Stromal cell of bone marrow (primary cell): ENCODE measurements at places on chromosomes 16 and 17.
A peak's percentile ranks its signal among the peaks of the same experiment; 100 is the strongest.

GRCh38 chr17:50109207-50109606, 14.1 kb downstream of the PDK2 start:
- no peak for DNase-seq

- DNase-seq: peak; percentile 74
These were observed 35.1 kb downstream of the MARF1 start for GRCh38 chr16:15607700-15608396.

DNA sequence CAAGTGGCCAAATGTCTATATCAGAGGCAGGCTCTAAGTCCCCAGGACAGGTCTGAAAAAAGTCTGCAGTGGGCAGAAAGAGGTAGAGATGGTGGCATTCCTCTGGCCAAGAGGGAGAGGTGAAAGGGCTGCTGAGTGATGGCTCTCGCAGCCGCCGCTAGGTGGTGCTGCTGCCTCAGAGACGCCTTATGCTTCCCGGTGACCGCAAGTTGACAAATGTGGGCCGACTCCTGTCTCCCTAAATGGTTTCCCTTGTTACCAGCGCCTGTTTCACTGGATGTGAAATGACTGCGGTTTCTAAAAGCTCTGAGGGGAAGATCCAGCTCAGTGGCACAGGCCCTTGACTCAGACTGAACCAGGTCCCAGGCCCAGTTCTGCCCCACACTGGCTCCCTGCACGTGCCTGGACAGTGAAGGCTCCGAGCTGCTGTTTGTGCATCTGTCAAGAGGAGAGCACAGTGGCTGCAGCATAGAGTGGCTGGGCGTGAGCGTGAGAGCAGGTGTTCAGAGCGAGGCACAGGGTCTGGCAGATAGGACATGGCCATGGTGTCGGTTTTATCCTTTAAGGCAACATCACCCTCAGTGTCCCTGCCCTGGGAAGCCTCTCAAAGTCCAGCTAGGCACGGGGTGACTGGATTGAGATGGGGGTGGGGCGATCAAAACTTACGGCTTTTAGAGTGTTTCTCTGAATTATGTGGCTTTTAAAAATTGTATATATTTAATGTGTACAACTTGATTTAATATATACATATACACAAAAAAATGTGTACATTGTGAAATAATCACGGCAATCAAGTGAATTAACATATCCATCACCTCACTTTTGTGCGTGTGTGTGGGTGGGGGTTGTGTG, 19.9 kb downstream of the CLEC16A start:
- DNase-seq: peak; percentile 68

- DNase-seq: no peak
These were observed 33.2 kb downstream of the ZFHX3 start for GRCh38 chr16:73014768-73015167.

DNA sequence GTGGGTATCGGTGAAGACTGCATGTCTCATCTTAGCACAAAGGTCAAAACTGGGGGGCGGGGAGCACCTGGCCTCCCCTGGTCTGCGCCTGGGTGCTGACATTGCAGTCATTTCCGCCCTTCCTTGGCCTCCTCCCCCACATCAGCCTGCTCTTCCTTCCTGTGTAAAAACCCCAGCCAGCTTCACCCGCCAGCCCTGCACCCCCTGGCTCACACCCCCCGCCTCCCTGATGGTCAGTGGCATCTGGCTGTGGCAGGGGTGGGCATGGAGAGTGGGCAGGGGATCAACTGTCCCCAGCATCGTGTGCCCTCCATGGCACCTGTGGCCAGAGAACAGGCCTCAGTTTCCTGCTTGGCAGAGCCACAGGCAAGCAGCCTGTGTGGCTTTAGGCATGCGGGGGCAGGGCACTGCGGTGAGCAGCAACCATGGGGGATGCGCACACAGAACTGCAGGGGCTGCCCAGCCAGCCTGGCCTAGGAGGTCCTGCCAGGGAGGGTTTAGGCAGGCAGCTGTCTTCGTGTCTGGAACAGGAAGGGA, 26.5 kb upstream of the LASP1NB start:
- DNase-seq: no peak

- DNase-seq: peak; percentile 2
These were observed 47.4 kb upstream of the ATF7IP2 start for GRCh38 chr16:10338426-10338825.

DNA sequence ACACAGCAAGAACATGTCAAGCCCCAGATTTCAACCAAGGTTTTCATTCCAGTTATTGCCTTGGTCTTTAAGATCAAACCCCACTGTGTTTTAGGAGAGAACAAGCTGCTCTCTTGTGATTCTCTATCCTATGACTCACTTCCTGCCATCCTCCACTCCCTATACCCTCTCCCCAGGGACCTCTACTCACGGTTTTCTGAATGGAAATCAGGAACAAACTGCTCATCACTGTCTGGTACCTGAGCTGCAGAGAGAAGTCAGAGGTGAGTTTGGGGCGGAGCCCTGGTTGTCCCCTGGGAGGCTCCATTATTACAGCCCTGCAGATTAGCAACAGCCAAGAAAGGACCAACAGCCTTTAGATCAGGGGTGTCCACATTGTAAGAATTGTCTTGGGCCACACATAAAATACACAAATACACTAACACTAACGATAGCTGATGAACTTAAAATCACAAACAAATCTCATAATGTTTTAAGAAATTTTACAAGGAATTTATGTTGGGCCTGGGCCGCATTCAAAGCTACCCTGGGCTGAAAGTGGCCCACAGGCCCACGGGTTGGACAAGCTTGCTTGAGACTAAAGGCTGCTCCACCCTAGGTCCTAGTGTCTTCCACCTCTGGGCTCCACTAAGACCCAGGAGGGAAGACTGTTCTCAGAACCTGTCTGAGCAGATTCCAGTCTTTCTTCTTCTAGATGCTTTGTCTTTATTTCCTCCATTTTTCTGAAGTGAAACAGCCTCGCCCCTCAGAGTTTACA, 9.7 kb downstream of the ETV4 start:
- DNase-seq: peak; percentile 64

GRCh38 chr17:3575511-3575910, 17.9 kb upstream of the TRPV3 start:
- peak; percentile 67 for DNase-seq

DNA sequence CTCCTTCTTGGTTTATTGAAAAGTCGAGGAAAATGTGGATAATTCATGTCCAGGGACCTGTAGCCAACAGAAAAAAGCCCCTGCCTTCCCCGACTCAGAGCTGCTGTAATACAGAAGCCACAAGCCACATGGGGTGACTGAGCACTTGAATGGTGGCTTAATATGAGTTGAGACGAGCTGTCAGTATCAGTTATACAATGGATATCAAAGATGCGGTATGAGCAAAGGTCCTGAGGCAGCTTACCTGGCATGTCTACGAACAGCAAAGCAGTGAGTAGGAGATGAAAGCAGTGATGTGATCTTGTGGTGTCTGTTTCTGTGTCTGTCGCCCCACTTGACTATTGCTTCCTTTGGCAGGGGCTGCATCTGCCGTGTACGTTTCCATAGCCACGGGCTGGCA, 12.2 kb upstream of the RMI2 start:
- DNase-seq: no peak

GRCh38 chr17:27808628-27809027, 8.3 kb upstream of the NOS2 start:
- DNase-seq: no peak

GRCh38 chr17:34370997-34371395, 8.0 kb upstream of the CCL1 start:
- no peak for DNase-seq

GRCh38 chr17:75182319-75182568, 515 bp downstream of the SUMO2 start:
- DNase-seq: no peak

DNA sequence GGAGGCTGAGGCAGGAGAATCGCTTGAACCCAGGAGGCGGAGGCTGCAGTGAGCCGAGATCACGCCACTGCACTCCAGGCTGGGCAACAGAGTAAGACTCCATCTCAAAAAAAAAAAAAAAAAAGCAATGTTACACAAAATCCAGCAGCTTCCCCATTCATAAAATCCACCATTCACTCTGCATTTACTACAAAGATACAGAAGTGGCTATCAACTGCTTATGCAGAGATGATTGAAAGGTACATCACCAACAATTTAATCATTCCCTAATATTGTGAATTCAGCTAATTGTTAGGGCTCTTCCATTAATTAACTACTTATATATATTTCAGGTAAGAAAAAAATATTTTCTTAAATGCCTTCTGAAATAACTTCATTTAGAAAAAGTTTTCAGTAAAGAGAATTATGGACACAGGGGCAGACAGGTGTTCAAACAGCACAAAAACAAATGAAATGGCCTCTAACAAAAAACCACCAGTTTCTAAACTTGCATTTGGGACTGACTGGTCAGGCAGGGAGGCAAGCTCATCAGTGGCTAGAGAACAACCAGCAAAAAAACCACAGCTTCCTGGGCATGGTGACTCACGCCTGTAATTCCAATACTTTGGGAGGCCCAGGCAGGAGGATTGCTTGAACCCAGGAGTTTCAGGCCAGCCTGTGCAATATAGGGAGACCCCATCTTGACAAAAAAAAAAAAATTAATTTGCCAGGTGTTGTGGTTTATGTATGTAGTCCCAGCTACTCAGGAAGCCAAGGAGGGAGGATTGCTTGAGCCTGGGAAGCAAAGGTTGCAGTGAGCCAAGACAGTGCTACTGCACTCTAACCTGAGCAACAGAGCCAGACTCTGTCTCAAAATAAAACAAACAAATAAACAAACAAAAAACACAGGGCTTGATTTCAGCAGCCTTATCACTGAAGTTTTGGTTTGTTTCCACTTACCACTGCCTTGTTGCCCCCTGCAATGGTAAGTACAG, 26.3 kb downstream of the ERN1 start:
- DNase-seq: no peak

- no peak for DNase-seq
These were observed 8.6 kb downstream of the CHD9NB start for GRCh38 chr16:53043986-53044601.

- DNase-seq: no peak
These were observed 3.7 kb downstream of the BCL6B start for GRCh38 chr17:7026471-7027115.

DNA sequence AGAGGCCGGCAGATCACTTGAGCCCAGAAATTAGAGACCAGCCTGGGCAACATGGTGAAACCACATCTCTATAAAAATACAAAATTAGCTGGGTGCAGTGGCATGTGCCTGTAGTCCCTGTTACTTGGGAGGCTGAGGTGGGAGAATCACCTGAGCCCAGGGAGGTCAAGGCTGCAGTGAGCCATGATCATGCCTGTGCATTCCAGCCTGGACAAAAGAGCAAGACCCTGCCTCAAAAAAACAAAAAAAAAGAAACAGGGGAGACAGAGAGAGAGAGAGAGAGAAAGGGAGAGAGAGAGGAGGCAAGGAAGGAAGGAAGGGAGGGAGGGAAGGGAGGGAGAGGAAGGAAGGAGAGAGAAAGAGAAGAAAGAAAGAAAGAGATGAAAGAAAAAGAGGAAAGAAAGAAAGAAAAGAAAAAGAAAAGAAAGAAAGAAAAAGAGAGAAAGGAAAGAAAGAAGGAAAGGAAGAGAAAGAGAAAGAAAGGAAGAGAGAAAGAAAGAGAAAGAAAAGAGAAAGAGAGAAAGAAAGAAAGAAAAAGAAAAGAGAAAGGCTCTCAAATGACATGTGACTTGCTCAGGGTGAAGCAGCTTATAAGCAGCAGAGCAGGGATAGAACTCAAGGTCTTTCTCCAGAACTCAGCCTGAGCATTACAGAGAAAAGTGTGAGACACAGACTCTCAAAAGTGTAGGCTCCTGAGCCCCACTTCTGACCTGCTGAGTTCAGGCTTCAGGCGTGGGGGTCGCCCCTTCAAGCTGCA, 15.5 kb downstream of the CX3CL1 start:
- no peak for DNase-seq

- DNase-seq: peak; percentile 71
These were observed 1.5 kb upstream of the GSE1 start for GRCh38 chr16:85611444-85612190.

DNA sequence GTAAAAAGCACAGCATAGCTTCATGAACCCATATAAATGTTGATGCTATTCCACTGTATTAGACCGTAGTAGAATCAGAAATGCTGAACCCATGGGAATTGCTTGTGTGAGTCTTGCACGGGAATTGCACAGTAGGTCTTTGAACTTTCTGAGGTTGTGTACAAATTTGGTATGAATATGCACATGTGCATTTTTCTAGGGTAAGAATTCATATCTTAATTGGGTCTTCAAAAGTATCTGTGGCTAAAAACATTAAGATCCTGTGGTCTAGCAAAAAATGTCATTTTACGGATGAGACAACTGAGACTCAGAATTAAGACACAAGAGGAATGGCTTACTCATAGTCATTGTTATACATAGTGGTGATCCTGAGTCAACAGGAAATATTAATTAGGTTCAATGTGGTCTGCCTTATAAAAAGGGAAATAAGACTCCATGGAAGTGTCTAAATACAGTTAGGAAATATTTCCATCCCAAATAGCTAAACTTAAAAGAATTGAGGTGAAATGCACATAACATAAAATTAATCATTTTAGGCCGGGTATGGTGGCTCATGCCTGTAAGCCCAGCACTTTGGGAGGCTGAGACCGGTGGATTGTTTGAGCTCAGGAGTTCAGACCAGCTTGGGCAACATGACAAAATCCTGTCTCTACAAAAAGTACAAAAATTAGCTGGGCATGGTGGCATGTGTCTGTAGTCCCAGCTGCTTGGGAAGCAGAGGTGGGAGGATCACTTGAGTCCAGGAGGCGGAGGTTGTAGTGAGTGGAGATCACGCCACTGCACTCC, 22.8 kb downstream of the TAOK1 start:
- DNase-seq: peak; percentile 41

- DNase-seq: peak; percentile 8
These were observed 20.1 kb upstream of the IRF8 start for GRCh38 chr16:85878875-85879274.

DNA sequence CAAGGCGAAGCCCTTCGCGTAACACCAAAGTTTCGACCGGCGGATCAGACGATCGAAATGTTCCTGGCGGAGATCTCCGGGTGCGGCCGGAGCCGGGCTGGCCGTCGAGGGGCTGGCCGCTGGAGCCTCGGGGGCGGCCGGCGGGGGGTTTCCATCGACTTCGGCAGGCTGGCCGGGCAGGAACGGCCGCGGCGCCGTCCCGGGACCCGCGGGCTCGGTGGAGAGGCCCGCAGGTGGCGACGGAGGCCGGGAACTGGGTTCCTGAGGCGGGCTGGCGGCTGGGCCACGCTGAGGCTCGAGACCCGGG, 1.1 kb downstream of the EPOP start:
- no peak for DNase-seq

DNA sequence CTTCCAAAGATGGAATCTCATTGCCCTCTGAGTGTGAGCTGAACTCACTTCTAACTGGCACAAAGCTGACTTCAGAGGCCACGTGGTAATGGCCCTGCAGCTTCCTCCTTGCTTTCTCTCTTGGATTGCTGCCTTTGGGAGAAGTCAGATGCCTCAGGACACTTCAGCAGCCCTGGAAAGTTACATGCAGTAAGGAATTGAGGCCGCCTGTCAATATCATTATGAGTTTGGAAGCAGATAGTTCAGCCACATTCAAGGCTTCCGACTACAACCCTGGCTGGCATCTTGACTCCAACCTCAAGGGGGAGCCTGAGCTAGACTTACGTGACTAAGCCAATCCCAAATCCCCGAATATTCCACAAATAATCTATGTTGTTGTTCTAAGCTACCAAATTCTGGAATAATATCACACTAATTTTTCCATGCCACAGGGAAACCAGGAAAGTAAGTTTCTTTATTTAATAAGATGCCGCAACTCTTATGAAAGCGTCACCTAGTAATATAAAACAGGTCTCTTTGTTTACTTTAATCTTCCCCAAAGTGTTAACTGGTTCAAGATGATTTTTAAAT, 13.6 kb downstream of the CEP20 start:
- peak; percentile 74 for DNase-seq
